ENCODE measurements at places on chromosomes 5 and 9. TPM values are rescaled to one million over a fixed set of nuclear protein-coding genes. Genes with fewer than 3 reads are reported as not detected.

- no peaks in the 10 kb centered on the region for H3K36me3 ChIP-seq
- peaks cover 11% of the 10 kb centered on the region for H3K4me1 ChIP-seq
- peak overlapping the region; percentile 43 for H3K4me3 ChIP-seq
- H3K27ac ChIP-seq, result no peak overlapping the region
These were observed 1.4 kb upstream of the LHFPL2 start for GRCh38 chr5:78649861-78650496.

GRCh38 chr5:52760695-52761366, 26.9 kb upstream of the ITGA1 start:
- no peak overlapping the region for H3K27ac ChIP-seq
- H3K27me3 ChIP-seq, result no peaks in the 10 kb centered on the region
- DNase-seq, result peak; percentile 19
- no peak overlapping the region for H3K4me3 ChIP-seq
- H3K4me1 ChIP-seq, result peaks cover 21% of the 10 kb centered on the region

- no peak for DNase-seq
- H3K27me3 ChIP-seq, result no peaks in the 10 kb centered on the region
- no peaks in the 10 kb centered on the region for H3K36me3 ChIP-seq
- no peak overlapping the region for H3K4me3 ChIP-seq
These were observed 252.2 kb downstream of the GOLPH3 start for GRCh38 chr5:31921852-31922305.

- no peaks in the 10 kb centered on the region for H3K36me3 ChIP-seq
- no peaks in the 10 kb centered on the region for H3K27me3 ChIP-seq
- no peak for DNase-seq
These were observed 214.2 kb downstream of the ELAVL2 start for GRCh38 chr9:23611869-23612268.

DNA sequence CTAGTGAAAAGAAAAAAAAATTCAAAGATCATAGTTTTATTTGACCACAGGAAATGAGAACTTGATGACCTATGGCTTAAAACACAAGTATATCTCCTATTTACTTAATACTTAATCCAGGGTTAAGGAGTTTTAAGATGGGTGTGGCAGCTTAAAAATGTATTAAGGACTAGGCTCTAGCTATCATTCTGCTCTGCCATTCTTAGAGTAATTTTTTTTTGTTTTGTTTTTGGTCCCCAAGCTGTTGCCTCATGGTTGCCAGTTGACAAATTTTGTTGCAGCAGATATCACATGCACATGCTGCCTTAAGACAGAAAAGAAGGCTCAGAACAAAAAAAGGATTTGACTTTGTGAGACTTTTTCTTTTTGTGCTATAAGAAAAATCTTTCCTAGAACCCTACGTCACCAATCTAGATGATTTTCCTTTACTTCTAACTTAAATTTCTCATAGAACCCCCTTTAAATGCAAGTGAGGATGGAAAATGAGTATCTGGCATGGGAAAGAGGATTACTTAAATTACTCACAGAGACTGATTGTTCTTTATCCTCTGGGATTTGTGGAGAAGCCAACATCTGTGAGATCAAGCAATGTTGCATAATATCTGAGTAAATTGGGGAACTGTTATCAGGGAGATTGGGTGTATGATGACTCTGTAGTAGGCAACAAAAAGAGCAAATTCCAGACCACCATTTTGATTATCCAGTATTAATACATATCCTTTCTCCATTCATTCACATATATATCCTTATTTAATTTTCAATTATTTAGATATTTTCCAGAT, 364.7 kb upstream of the CD180 start:
- no peaks in the 10 kb centered on the region for H3K27me3 ChIP-seq
- peaks cover 3% of the 10 kb centered on the region for H3K4me1 ChIP-seq
- no peak for DNase-seq
- H3K27ac ChIP-seq, result no peak overlapping the region
- no peak overlapping the region for H3K4me3 ChIP-seq

- H3K4me3 ChIP-seq, result no peak overlapping the region
- H3K27me3 ChIP-seq, result peaks cover 41% of the 10 kb centered on the region
- peaks cover under 1% of the 10 kb centered on the region for H3K36me3 ChIP-seq
- H3K4me1 ChIP-seq, result peaks cover 4% of the 10 kb centered on the region
These were observed 1.0 kb downstream of the ELAVL2 start for GRCh38 chr9:23824830-23825591.

GRCh38 chr5:83553000-83553486, 81.5 kb downstream of the VCAN start:
- H3K27me3 ChIP-seq, result no peaks in the 10 kb centered on the region
- no peaks in the 10 kb centered on the region for H3K36me3 ChIP-seq
- H3K27ac ChIP-seq, result no peak overlapping the region
- no peak overlapping the region for H3K4me3 ChIP-seq

- no peaks in the 10 kb centered on the region for H3K36me3 ChIP-seq
- peaks cover 3% of the 10 kb centered on the region for H3K27me3 ChIP-seq
- no peak for DNase-seq
- no peak overlapping the region for H3K4me3 ChIP-seq
These were observed 76.5 kb downstream of the COL5A1 start for GRCh38 chr9:134717924-134718645.

DNA sequence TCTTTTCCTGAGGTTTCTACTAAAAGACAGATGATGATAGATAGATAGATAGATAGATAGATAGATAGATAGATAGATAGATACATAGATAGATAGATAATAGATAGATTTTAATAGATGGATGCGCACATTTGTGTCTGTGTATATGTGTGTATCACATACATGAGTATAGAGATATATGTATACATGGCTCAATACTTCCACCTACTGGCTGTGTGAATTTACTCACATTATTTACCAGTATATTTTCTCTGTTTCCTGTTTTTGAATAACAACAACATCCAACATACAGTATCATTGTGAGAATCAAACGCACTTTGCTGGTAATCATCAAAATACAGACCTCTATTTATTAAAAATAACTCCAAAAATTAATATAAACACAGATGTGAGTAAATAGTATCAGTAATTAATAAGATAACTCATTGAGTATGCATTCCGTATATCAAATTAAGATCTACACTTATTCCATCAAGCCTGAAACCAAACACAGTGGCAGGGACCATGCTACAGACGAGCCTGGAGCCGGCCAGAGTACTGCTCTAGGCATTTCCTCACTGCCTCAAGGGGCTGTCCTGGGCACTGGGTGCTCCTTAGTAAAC, 338.0 kb downstream of the SEMA5A start:
- H3K4me3 ChIP-seq, result no peak overlapping the region
- no peaks in the 10 kb centered on the region for H3K4me1 ChIP-seq
- H3K36me3 ChIP-seq, result no peaks in the 10 kb centered on the region
- H3K27ac ChIP-seq, result no peak overlapping the region

- H3K36me3 ChIP-seq, result peaks cover 1% of the 10 kb centered on the region
- H3K4me3 ChIP-seq, result no peak overlapping the region
- no peak overlapping the region for H3K27ac ChIP-seq
- peak; percentile 15 for DNase-seq
- no peaks in the 10 kb centered on the region for H3K27me3 ChIP-seq
These were observed 87.7 kb downstream of the AUH start for GRCh38 chr9:91273853-91274552.

DNA sequence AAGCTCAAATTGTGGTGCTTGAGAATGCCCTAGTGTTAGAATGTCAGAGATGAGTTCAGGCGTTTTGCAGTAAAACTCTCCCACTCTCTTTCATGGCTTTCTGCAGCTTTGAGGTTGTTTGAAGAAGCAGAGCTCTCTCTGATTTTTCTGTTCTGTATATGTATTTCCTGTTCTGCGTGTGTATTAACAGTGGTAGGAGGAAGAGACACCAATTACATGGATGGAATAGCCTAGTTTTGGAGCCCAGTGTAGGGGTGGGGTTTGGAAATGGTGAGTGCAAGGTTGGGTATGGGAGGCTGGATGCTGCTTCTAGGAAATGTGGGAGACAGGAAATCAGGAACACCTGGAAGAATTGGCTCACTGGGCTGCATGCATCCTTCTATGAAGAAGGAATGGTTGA, 12.4 kb downstream of the LARP1 start:
- peaks cover 18% of the 10 kb centered on the region for H3K36me3 ChIP-seq
- H3K27ac ChIP-seq, result peak overlapping the region; percentile 53
- DNase-seq, result no peak

DNA sequence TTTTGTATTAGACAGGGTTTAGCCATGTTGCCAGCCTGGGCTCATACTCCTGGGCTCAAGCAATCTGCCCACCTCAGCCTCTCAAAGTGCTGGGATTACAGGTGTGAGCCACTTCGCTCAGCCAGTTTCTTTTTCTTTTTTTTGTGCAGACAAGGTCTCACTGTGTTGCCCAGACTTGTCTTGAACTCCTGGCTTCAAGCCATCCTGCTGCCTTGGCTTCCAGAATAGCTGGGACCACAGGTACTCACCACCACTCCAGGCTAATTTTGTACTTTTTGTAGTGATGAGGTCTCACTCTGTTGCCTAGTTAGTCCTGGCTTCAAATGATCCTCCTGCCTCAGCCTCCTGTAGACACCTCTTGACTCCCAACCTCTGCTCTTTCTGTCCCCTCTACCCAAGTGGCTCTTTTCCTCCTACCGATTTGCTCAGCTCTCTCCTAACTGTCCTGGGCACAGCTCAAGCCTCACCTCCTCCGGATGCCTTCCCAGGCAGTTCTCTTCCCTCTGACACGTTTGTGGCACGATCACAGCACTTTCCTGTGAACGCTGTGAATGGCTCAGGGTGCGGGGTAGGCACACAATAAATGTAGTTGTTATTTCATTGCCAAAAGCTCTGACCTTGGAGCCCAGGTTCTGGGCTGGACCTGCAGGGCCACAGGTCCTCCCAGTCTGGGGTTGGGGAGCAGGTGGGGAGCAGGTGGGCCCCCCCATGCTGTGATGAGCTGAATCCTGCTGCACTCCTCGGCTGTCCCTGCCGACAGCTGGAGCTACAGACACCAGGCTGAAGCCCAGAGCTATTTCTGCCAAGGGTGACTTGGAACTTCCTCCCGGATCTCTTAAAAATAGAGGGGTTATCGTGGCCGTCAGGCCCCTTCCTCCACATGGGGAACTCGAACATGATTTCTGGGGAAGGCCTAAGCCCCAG, 23.9 kb downstream of the GFI1B start:
- no peaks in the 10 kb centered on the region for H3K36me3 ChIP-seq
- DNase-seq, result no peak
- H3K4me1 ChIP-seq, result no peaks in the 10 kb centered on the region
- H3K4me3 ChIP-seq, result no peak overlapping the region
- no peak overlapping the region for H3K27ac ChIP-seq

GRCh38 chr9:91812191-91812590, 137.8 kb downstream of the ROR2 start:
- no peak for DNase-seq
- H3K4me1 ChIP-seq, result no peaks in the 10 kb centered on the region
- no peaks in the 10 kb centered on the region for H3K27me3 ChIP-seq
- no peaks in the 10 kb centered on the region for H3K36me3 ChIP-seq
- H3K27ac ChIP-seq, result no peak overlapping the region

GRCh38 chr5:116011046-116011445, 21.2 kb upstream of the ARL14EPL start:
- H3K27me3 ChIP-seq, result peaks cover 2% of the 10 kb centered on the region
- no peaks in the 10 kb centered on the region for H3K36me3 ChIP-seq
- no peak overlapping the region for H3K27ac ChIP-seq
- H3K4me3 ChIP-seq, result no peak overlapping the region

- no peaks in the 10 kb centered on the region for H3K27me3 ChIP-seq
- no peak for DNase-seq
- no peak overlapping the region for H3K4me3 ChIP-seq
These were observed 252.9 kb downstream of the CWC27 start for GRCh38 chr5:65021527-65022226.

Gene LCN6
- not detected for total RNA-seq

Gene TMED7
- total RNA-seq, result 44.6 TPM

Gene PCDHB5
- not detected for total RNA-seq

Gene NR6A1
- 0.74 TPM for total RNA-seq

Gene RUSC2
- total RNA-seq, result 1.3 TPM

Gene EDIL3
- not detected for total RNA-seq

Gene SLC34A3
- total RNA-seq, result not detected

Gene FAM221B
- not detected for total RNA-seq

Gene SPATA31C1
- total RNA-seq, result not detected
